HepG2 (cell line): ENCODE measurements at places on chromosomes 5 and 9. TPM values are rescaled to one million over a fixed set of nuclear protein-coding genes. Genes with fewer than 3 reads are reported as not detected.
A peak's percentile ranks its signal among the peaks of the same experiment; 100 is the strongest.

- DNase-seq: no peak
Observed at GRCh38 chr5:73031839-73032238, 76.0 kb downstream of the FCHO2 start.

DNA sequence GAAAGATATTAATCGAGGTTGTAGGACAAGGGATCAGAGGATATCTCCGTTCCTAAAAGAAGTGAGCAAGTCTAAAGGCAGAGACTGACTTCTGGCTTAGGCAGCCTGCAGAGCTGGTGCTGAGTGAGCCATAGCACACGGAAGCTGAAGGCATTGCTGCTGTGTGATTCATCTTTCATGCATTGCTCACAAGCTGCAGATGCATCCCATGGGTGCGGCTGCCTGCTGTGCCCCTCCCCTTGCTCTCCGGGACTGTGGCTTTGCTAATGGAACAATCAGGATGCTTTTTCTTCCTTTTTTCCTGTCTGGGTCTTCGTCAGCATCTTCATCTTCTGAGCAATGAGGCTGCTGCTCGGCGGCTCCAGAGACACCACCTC lies 341.4 kb downstream of the DIRAS2 start:
- DNase-seq: no peak

DNA sequence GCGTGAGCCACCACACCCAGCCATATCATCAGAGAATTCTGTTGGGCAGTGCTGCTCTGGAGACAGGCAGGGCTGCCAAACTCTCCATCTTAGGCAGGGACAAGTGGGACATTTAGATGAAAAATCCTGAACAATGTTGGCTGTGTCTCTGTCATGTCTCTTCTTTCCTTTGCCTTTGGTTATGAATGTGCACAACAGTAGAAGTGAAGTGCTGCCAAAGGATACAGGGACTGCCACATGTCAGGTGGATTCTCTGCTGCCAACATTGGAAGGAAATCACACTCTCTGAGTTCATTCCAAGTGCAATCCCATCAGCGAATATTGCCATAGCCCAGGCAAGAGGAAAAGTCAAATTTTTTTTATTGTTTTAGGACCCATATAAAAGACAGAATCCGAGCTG lies 348.8 kb downstream of the TRPM3 start:
- DNase-seq: no peak

DNA sequence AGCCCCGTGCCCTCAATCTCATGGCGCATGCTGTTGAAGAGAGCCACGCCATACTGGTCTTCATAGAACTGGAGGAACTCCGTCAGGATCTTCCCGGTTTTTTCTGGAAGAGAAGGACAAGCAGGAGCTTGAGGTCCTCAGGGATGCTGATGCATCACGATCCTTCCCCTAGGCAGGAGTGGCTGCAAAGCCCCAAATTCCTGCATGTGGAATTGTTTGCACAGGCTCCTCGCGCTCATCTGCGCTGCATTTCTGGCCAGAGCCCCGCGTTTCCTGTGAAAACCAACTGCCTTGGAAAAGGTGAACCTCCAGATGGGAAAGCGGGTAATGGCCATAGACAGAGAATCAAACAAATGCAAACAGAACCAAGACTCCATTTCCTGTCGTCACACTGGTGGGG lies 80.4 kb downstream of the LRSAM1 start:
- no peak for DNase-seq

GRCh38 chr5:180590543-180591310 lies 572 bp downstream of the SCGB3A1 start:
- no peak for DNase-seq

DNA sequence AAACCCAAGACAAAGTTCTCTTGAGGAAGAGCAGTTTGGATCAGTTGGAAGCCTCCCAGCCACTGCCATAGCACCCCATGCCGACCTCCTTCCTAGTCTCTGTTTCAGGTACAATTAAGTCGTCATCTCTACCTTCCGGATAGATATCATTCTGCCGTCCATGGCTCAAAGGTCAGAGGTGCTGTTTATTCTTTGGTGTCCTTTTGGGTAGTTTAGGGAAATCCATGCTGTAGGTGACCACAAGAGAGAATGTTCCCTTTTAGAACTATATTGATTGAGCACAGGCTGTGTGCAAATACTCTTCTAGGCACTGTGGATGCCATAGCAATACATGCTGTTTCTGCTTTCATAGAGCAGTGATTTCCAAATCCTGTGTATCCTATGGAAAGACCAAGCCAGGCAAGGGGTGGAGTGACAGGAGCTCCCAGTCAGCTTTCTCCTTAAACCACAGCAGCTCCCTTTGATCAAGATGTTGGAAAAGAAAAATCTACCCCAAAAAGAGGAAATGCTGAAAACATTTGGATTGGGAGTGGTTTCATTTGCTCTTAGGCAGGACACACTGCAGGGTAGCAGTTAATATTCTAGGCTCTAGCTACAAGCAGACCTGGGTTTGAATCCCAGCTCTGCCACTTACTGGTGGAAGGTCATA lies 127.9 kb downstream of the PALM2AKAP2 start:
- peak; percentile 67 for DNase-seq

DNA sequence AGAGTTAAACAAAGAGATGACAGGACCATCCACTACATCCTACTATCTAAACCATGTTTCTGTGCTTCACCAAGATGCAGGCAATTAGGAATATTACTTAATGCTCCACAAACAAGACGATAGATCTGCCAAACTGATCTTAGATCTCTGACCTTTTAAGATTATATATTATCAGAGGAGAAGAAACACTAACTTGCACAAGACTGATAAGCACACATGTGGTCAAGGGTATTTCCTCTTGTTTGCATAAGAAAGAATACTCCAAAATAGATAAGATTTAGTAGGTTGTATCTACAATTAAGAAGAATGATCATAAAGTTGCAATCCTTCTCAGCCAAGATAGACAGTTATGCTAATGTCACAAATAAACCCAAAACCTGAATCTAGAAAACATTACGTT lies 601.0 kb upstream of the ACO1 start:
- DNase-seq: no peak

DNA sequence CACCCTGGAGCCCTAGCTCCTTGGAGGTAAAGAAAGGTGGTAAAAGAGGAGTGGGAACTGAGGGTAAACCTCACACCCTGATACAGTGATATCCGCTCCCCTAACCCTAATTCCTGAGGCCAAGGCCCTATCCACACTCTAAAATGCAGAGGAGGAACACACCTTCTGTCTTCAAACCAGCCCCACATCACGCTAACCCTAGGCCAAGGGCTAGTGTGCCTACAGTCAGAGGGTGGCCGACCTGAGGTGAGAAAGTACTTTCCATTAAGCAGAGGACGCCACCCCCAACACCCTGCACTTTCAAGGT lies 590 bp downstream of the HDAC3 start:
- DNase-seq: no peak

- no peak for DNase-seq
Observed at GRCh38 chr5:560792-561166, 36.5 kb upstream of the SLC9A3 start.

- no peak for DNase-seq
Observed at GRCh38 chr9:129556491-129557191, 64.3 kb downstream of the C9orf50 start.

DNA sequence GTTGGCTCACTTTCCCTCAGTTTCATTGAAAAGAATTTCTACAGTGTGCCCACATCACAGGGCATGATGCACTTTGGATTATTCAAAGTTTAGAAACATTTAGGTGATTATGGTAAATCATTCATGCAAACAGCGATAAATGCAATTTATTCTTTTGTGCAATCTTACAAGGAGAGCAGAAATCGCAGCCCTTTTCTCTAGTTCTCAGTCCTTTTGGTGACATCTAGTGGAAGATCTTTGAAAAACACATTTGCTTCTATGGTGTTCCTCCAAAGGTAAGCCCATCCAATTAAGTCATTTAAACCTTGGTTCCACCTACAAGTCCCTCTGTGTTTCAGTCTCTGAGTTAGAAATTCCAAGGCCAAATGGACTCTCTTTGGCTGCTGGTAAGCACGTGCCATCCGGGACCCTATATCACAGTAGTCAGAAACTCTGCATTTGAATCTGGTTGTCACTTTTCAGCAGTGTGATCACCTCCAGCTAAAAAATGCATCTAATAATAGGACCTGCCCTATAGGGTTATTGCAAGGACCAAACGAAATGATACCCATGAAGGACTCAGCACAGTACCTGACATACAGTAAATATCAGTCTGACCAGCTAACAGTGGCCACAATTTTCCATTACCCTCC lies 66.4 kb downstream of the MACROH2A1 start:
- peak; percentile 59 for DNase-seq

DNA sequence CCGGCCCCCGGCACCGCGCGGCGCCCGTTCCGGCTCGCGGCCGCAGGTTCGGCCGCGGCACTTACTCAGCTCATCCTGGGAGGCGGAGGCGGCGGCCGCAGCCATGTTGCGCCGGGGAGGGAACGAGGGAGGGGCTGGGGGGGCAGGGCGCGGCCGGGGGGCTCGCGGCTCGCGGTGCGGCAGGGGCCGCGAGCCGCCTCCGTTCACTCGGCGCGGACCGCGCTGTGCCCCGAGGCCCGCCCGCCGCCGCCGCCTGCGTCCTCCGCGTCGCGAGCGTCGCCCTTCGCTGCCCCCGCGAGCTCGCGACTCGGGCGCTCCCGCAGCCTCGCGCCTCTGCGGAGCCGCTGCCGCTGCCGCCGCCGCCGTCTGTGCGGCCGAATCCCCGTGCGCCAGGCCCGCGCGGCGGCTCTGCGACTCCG lies 735 bp downstream of the ECPAS start:
- peak; percentile 6 for DNase-seq

- DNase-seq: no peak
Observed at GRCh38 chr5:143318270-143318669, 85.2 kb downstream of the NR3C1 start.

Gene SEMA4D
- total RNA-seq: 0.07 and 0.13 TPM in 2 replicates

Gene ARL14EPL
- total RNA-seq: not detected in 2 replicates

Gene CAMK4
- not detected in 2 replicates for total RNA-seq
